CD4-positive, CD25-positive, alpha-beta regulatory T cell (primary cell): ENCODE measurements at places on chromosomes 11 and 22. TPM values are rescaled to one million over a fixed set of nuclear protein-coding genes. Genes with fewer than 3 reads are reported as not detected.

RAD9A gene
- 6.1 TPM for polyA plus RNA-seq

ZBTB16 gene
- 11.4 TPM for polyA plus RNA-seq

ANGPTL5 gene
- polyA plus RNA-seq: not detected

MRGPRX4 gene
- not detected for polyA plus RNA-seq

SCN3B gene
- 0.05 TPM for polyA plus RNA-seq

OR10A4 gene
- not detected for polyA plus RNA-seq

P2RY2 gene
- polyA plus RNA-seq: not detected
